CD4-positive, alpha-beta T cell (primary cell): ENCODE measurements at places on chromosomes 7 and 10.

- DNase-seq = no peak
These were observed 2.8 kb upstream of the CDH23 start for GRCh38 chr10:71393841-71394475.

DNA sequence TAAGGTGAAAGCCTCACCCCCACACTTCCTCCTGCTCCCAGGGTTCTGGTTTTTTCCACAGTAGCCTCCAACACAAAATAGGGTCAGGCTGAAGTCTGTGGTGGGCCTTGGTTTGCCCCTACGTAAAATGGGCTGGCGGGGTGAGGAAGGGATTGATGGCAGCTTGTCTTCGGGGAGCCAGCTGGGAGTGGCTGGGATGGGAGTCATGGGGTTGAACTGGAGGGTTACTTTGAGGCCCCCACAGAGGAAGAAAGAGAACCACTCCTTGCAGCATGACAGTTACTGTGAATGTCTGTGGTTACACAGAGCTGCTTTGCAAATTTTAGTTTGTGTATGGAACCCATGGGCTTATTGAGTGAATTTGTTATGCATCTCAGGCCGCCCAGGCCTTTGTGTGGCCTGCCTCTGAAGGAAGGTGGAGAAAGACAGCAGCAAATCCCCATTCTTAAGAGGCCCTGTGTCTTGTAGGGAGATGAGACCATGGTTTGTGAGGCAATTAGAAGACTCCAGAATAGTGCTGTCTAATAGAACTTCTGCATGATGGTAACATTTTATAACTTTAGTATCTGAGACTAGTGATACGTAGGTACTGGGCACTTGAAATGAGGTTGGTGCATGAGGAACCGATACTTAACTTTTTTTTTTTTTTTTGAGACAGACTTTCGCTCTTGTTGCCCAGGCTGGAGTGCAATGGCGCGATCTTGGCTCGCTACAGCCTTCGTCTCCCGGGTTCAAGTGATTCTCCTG is 8.1 kb downstream of the TRIM8 start:
- no peak for DNase-seq

GRCh38 chr7:55140221-55140940 is 121.6 kb downstream of the EGFR start:
- no peak for DNase-seq

DNA sequence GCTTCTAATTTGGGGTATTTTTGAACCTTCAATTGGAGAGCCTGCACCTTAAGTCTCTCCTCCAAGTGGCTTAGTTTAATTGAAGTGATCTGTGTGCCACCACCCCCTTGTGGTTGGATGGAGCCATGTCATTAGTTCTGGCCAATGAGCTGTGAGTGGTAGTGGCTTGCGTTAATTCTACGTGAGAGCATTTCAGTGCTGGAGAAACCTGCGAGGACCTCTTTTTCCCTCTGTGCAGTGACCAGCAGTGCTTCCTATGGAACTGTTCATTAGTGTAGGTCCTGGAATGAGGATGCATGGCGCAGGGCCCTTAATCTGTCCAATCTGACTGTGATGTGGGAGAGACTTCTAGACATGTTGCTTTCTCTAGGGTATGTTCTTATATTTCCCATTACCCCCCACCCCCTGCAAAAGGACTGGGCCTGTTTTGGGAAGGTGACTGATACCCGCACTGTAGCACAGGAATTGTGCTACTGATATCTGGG is 3.8 kb downstream of the HILPDA start:
- DNase-seq = peak; percentile 53

DNA sequence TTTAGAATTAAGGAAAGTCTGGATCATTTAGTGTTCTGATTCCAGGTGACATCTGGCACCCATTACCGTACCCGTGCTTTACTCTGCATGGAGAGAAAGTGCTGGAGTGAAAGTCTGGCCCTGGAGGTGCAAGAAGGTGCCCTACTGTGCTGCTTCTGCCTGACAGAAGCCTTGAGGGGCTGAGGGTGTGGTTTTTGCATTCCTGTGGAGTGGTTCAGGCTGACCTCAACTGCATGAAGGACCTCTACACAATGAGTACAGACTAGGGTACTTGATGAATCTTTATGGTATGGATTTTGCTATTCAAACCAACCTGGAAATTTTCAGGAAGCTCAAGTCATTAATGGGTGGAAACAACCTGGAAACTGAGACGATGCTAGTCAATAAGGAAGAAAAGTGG is 45.1 kb upstream of the GSAP start:
- DNase-seq = no peak

- DNase-seq = no peak
These were observed 47.8 kb upstream of the PARD3 start for GRCh38 chr10:34862892-34863291.
